ENCODE measurements at places on chromosomes 1 and 21.
A peak's percentile ranks its signal among the peaks of the same experiment; 100 is the strongest.

DNA sequence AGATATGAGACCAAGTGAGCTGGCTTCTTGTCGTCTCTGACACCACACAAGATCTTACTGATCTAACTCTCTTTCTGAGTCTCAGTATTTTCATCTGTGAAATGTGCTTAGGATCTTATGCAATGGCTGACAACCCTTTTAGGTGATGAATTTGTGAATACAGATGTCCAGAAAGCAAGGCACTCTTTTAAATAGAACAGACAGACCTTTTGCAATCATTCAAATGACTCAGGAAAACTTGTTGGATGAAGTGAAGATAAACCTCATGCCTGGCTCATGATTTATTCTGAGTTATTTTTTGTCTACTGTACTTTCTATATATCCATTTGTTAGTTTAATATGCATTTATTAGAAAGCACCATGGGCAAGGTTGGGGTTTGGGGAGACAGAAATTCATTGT, 411.3 kb downstream of the PTPRU start:
- DNase-seq: no peak

DNA sequence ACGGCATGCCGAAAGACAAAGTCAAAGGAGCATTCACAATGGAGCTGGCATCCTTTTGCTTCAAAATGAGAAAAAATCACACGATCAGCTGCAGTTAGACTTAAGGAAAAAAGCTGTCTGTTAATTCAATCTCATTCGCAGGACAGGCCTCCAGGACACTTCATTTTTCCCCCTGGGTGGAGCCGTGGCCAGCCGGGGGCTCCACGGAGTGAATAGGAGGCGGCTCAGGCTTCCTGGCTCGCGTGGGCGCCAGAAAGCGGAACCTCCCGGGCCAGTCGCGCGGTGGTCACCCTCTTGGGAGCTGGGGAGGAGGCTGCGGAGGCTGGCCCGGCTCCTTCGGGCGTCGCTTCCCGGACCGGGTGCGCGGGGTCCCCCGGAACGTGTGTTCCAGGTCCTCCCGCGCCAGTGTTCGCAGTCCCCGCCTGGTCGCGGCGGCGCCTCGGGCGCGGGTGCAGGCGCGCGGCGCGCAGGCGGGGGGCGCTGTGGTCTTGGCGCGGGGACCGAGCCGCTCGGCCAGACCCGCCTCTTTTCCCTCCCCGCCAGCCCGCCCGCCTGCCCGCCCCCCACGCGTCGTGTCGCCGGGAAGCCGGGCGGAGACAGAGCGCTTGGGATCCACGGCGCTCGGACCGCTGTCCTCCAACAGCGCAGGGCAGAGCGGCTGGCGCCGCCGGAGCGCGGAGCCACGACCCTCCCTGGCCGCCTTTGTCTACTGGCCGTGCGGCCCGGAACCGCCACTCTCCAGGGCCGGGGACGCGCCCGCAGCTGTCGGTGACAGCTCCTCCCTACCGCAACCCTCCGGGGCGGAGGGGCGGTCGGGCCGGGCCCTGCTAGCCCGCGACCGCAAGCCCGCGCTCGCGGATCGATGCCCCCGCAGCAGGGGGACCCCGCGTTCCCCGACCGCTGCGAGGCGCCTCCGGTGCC, at the start of gene RHOU:
RHOU (plus strand) TSS at position 599 of the 921 bp plus-strand sequence; CDS start at position 863, 264 bp downstream.
- peak; percentile 57 for DNase-seq

DNA sequence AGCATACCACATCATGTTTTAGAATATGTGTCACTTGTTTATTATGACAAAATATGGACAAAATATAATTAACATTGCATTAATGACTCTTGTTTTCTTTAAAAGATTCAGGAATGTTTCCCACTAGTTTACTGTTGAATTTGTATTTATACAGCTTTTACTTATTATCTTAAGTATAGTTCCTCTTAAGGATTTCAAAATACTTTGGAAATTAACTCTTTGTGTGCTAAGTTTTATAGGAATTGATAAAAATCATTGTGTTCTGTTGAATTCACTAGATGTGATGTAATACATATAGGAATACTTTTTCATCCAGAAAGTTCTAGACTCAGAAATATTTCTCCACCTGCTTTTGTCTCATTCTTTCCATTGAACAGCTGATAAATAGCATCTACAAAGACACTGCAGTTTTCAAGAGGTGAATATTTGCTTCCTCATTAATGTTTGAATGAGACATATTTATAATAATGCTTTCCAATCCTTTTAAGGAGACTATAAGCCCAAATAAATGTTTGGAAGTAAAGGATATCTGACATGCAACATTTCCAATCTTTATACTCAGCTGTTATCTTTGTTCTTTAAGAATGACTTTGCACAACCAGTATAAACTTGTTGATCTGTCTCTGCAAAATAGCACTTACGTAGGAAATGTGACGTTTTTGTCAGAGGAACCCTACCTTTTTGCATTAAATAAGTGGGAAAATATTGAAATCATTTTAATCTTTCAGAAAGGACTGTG, 38.4 kb upstream of the SAMSN1 start:
- no peak for DNase-seq

DNA sequence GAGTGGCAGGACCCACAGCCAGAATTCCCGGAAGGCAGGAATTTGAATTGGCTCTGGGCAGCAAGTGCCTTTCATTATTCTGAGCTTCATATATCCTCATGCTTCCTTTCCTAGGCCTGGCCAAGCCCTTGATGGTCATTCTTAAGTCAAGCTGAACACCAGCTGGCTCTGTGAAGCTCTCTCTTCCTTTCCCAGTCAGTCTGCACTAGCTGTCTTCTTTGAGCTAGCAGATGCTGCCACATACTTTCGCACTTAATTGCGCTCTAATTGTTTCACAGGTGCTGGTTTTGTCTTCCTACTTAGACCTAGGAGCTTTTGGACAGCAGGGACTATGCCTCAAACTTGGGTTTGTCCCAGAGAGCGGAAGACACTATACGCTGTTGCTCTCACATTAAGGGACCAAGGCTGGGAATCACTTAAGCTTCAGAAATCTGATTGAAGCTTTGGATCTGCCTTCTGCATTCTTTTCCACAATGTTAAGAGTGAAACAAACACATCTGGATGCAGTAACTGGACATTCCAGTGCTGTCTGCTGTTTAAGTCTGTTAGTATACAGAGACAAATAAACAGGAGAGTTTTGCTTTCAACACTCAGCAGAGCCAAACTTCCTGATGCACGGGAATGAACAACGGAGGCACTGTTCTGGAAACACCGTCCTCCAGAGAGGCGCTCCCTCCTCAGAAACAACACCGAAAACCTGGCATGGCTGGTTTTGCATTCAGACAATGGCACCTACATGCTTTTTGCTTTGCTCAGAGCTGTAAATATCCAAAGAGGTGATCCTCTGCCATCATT, 2.2 kb downstream of the TLR5 start:
- DNase-seq: no peak

DNA sequence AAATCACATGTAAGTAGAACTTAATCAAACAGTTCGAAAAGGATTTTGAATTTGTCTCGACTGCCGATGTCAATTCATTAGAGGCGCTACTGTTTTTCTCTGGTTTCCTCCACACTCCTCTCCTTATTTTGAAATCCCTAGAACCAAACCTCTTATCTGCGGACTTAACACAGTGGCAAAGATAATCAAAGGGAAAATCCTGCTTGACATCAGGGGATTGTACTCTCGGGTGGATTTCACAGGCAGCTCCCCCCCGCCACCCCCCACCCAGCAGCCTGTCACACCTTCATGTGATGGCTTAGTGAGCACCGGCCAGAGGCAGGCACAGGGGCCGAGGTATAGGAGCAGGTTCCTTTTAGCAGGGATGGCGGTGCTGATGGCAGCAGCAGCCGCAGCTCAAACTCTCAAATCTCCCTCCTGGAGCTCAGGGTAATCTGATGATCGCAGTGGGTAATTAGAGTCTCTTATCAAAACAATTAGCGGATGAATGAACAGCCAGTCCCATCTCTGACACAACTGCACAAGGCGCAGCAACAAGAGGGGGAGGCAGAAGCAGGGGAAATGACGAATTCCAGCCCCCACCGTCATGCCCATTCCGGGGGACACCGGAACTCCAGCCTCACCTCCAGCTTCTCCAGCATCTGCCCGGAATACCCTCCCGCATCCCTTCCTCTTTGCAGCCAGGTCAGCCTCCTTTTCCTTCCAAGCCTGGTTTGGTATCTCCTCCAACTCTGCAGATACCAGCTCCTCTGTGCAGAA, 80.3 kb downstream of the SSBP3 start:
- DNase-seq: no peak

DNA sequence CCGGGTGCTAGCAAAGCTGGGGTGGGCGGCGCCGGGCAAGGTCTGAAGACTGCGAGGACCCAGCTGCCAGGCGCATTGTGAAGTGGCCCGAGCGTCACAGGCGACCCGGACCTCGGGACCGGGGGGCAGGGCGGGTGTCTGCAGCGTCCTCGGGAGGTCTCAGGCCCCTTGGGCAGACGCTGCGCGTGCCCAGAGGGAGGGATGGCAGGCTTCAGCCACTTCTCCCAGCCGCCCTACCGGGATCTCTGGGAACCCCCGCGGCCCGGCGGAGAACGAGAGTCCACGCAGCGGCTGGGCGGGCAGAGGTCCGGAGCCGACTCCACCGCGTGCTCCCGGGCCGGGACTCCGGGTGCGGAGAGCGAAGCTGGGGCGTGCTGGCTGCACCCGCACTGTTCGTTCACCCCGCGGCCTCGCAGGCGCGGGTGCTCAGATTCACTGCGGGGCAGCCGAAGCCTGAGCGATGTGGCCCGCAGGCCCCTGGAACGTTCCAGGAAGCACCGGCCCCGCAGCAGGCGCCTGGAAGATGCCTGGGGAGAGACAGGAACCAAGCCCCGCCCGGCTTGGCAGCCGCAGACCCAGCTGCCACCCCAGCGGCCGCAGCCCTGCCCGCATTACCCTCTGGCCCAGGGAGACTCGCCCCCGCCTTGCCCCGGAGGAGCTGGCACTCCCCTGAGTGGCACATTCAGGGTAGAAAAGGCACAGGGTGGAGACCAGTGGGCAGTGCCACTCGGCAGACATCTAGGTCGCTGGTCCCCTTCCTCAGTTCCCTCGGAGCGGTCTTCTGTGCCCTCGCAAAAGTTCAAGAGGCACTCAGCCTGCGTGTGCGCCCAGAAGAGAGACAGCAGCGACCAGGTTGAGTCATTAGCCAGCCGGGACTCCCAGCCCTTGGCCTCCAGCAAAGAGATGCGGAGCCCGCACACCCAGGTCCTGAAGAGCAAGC, at the start of gene CCDC185:
CCDC185 (plus strand) TSS at position 141 of the 940 bp plus-strand sequence; CDS start at position 202, 61 bp downstream.
- DNase-seq: no peak

DNA sequence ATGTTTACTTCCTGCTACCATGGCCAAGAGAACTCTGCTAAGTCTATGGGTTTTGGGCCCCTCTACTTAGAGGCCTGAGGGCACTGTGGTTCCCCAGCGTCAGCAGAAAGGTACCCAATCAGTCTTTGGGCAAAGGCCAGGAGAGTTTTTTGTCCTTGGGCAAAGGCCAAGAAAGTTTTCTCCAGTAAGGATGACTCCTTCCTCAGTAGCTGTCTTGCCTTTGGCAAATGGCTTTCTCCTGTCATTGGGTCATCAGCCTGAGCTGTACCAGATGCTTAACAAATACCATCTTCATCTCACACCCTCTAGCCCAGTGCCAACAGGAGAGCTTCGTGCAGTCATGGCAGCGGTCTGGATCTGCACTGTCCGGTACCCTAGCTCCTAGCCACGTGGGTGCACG, 199.3 kb upstream of the TMEM51 start:
- DNase-seq: no peak

GRCh38 chr1:31786366-31787060, 22.4 kb upstream of the ADGRB2 start:
- no peak for DNase-seq

GRCh38 chr1:56439610-56440264, 139.6 kb downstream of the PLPP3 start:
- DNase-seq: no peak

GRCh38 chr21:38420140-38420539, 78.1 kb downstream of the ERG start:
- DNase-seq: no peak

- DNase-seq: no peak
Measured at GRCh38 chr1:61299463-61299862, 217.1 kb downstream of the NFIA start.

DNA sequence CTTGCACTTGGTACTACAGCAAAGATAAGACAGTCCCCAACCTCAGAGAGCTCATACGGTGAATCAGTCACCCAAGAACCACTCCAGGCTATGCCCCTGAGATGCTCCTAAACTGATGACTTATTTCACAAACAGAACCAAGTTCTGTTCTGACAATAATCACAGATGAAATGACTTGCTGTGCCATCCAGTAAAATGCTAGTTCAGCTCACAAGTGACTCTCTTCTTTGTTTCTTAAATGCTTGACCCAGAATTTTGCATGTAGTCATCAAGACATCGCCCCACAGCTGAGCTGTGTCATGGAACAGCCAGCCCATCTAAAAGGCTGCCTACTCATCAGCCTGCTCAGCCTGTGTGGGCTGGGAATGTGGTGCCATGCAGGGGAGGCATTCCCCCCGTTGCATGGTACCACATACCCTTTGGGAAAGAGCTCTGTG, 6.1 kb upstream of the SLC19A2 start:
- DNase-seq: no peak

GRCh38 chr21:46020581-46020980, 39.0 kb downstream of the COL6A1 start:
- DNase-seq: no peak

GRCh38 chr21:14911351-14911750, 153.4 kb downstream of the NRIP1 start:
- DNase-seq: no peak

GRCh38 chr1:8763888-8764287, 53.6 kb downstream of the RERE start:
- no peak for DNase-seq

DNA sequence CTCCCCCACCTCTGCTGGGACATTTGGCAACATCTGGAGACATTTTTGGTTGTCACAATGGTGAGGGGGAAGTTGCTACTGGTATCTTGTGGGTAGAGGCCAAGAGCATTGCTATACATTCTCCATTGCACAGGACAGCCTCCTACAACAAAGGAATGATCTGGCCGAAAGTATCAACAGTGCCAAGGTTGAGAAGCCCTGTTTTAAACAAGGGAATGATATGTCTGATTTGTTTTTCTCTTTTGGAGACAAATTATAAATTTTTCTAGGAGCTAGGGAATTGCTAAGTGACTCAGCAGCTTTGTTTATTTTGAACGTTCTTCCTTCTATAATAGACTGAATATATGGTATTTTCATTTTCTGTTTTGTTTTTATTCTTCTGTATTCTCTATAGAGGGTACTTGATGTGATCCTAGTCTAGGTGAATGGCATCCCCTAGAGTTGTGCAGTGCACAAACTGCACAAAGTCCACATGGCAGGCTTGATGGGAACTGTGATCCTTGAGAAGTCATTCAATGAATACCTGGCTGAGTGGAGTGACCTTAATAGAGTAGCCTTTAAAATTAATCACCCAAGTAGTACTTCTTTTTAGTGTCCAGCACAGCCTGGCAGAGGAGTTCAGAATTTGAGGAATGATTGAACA, 288.6 kb upstream of the USP24 start:
- DNase-seq: no peak

- DNase-seq: no peak
Measured at GRCh38 chr1:85624361-85624760, 43.8 kb downstream of the CCN1 start.
